ENCODE measurements at places on chromosomes 4 and X.

DNA sequence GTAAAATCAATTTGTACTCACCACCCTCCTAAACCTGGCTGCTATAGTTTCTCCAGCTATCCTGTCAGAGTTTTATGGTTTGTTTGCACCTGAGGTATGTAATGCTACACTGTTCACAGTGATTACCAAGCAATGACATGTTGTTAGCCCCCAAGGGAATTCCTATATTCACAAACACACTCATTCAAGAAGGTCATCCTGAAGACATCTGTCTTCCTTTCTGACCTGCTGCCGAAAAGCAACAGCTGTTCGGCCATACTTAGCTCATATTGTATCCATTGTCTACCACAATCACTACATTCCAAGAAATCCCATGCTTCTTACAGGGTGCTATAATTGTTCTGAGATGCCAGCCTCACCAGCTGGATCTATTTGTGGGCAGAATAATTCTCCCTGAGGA, 160.1 kb upstream of the GYPA start:
- no peak for DNase-seq

- no peak for DNase-seq
These were observed 30.5 kb downstream of the CNGA2 start for GRCh38 chrX:151765026-151765425.

GRCh38 chr4:174434455-174434854, 87.8 kb downstream of the HPGD start:
- no peak for DNase-seq

DNA sequence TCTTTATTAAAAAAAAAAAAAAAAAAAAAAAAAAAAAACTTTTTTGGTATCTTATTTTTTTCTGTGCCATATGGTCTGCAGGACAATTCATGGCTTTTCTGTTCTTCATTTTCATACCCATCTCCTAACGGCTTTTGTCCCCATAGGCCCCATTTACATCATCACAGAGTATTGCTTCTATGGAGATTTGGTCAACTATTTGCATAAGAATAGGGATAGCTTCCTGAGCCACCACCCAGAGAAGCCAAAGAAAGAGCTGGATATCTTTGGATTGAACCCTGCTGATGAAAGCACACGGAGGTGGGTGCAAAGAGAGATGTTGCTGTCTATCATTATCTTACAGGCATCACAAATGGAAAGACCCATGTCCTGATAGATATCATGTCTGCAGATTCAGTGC, 49.1 kb downstream of the PDGFRA start:
- DNase-seq, result no peak

- DNase-seq, result no peak
These were observed 550.9 kb downstream of the GLUD2 start for GRCh38 chrX:121598356-121598755.

GRCh38 chr4:110418641-110419040, 57.3 kb upstream of the ENPEP start:
- no peak for DNase-seq

GRCh38 chrX:44062840-44063239, 89.7 kb upstream of the NDP start:
- no peak for DNase-seq

DNA sequence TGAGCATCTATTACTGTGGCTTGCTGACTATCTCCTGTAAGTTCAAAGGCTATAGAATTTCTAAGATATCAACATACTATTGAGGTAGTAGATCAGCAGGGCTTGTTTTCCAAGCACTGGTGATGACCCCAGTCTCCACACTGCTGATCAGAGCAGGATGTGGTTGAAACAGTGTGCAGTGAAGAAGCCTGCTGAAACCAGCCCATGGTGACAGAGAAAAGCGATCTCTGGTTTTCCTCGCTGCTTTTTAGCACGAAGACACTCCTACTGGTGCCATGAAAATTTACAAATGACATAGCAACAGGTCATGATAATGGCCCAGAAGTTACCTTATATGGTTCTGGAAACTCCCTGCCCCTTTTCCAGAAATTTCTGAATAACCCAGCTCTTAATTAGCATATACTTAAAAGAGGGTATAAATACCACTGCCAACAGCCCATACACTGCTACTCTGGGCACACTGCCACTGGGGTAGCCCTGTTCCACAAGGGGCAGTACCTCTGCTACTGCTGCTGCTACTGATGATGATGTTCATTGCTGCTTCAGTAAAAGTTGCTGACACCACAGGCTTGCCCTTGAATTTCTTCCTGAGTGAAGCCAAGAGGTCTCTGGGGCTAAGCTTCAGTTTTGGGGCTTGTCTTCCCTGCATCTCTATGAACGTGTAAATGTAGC, 1689.5 kb upstream of the PCDH10 start:
- no peak for DNase-seq

DNA sequence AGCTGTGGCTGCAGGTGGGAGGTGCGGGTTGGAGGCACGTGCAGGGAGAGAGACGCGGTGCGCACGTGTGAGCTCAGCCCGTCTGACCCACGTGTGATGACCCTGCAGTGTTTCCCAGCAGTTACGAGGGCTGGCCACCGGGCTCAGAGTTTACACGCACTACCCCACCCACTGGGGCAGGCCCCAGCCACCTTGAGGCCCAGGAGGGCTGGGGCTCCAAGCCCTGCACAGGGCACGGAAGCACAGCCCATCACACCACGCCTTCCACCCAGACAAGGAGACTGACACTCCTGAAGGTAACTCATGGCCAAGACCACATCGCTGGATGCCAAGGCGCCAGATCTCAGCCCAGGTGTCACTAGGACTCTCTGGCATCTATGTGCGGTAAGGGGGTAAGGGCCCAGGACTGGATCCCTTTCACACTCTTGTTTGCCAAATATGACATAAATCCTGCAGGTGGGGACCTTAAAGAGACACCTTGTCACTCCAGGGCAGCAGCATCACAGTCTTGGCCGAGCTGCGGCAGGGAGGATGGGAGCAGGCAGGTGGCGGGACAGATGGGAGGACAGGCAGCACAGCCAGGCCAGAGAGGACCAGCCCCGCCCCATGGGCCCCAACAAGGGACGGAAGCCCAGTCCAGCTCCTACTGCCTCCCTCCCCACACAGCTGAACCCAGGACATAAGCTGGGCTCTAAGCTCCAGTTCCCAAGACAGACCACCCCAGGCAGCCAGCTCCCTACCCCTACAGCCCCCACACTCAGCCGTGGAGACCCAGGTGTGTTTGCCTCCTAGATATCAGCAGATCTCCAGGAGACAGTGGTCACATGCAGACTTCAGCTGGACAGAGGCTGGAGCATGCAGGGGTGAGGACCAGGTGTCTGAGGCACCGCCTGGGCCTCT, 56.8 kb downstream of the ZFYVE28 start:
- DNase-seq, result no peak

DNA sequence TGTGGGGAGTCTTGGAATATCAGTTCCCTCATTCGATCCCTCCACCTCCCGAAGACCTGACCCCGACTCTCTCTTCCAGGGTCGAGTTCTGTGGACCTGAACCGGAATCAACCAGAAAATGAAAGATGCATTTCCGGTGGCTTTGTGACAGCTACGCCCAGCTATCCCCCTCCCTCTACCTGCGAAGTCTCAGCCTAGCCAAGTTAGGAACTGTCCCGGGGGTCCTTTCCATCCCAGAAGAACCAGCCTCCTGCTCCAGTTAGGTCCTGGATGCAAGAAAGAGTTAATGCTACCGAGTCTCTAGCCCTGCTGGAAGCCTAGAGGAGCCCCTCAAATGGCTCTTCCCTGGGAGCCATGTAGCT, 13.4 kb upstream of the ETDC start:
- DNase-seq, result no peak

DNA sequence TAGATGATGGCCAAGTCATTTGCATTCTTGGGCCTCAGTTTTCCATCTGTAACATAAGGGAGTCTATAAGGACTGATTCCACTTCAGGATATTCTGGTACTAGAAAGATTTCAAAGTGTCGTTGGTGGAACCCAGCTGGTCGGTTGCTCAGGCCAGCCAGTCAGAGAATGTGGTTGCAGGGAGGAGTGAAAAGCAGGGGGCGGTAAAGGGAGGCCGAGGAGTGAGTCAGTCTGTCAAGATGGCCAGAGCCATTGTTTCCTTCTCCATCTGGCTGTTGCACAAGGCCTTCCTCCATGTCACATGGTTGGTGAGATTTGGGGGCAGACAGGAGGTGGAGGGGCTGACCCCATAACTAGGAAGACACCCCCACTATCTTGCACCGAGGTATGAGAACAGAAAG, 38.2 kb downstream of the STARD8 start:
- no peak for DNase-seq

GRCh38 chr4:174207367-174207766, 76.1 kb downstream of the FBXO8 start:
- no peak for DNase-seq

DNA sequence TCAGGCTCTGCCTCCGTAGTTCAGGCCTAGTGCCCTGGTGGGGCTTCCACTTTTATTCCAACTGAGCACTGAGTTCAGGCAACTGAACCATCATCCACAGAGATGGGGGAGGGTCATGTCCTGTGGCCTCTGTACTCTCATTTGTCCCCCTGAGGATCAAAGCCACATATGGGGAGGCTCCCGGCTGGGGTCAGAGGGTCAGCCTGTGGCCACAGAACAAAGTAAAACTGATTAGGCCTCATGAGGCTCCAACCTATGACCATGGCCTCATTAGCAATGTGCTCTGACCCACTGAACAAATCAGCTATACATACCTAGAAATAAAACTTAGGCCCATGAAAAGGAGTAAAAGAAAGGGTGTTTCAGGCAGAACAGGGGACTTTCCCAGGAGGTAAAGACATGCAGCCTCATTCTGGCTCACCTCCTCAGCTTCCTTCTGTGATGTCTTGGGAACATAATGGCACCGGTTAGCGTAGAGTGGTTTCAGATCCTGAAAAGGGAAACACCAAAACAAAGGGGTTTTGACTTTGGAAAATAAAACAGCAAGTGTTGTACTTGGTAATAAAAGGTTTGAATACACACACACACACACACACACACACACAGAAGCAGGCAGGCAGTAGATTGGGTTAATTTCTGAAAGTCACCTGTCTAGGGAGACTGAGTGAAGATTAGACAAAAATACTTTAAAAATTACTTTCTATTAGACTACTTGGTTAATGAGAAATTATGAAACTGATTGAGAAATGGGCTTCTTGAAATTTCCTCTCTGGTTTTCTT, 24.3 kb downstream of the TMEM255A start:
- DNase-seq, result no peak

GRCh38 chr4:52142816-52143215, 91.7 kb downstream of the SPATA18 start:
- DNase-seq, result no peak

GRCh38 chr4:88230969-88231771, 53.2 kb downstream of the PPM1K start:
- DNase-seq, result peak; percentile 49

DNA sequence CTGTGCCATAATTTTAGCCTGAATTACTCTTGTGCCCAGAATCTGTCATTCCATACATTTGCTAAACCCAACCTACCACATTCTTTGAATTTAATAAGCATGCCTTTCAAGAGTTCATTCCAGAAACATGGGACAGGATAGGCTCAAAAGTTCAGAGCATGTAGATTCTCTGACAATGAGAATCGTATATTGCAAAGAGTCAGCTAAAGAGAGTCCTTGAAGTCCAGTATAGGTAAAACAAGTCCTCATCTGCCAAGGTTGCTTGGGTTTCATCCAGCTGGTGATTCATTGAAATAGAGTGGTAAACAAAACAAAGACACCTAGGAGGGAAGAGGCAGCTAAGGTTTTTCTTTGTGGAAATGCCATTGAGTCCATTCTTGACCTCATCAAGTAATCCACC, 249.3 kb upstream of the DIPK2B start:
- no peak for DNase-seq

- DNase-seq, result no peak
These were observed 90.9 kb upstream of the BANK1 start for GRCh38 chr4:101699441-101700124.

DNA sequence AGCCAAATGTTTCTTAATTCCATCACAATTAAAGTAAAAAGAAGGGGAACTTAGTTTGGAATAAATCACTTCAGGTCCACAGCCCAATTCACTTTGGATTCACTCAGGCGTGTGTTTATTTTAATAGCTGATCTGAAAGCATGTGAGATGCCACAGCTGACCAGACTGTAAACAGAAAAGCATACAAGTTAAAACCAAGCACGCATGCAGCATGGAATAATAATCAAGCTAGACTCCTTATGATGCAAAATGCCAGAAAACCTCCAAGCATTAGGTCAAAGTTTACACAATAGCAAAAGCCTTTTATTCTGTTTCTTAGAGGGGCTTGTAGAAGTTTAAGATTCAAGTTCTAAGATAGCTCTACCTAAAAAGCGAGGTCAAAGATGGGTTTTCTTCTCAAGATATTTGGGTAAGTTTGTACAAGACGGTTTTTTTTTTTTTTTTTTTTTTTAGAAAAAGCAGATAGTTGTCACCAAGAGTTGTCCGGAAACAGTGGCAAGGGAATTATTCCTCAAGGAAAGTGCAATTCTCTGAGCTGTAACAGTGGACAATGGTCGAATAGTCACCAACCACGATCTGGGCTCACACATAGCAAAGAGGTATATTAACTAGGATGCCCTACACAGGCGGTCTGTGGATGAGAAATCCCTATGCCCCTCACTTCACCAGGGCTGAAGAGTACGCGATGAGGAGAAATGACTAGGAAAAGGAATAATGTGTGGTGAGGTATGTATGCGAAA, 763 bp upstream of the PRRG1 start:
- DNase-seq, result no peak

DNA sequence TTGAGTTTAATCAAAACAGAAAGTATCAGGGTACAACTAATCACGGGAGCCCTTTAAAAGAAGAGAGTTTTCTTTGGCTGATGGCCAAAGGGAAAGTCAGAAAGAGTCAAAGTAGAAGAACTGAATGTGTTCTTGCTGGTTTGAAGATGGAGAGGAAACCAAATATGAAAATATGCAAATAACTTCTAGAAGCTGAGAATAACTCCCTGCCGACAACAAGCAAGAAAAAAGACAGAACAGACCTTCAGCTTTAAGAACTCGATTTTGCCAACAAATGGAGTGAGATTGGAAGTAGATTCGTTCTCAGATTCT, 903.8 kb downstream of the STIM2 start:
- DNase-seq, result no peak

- DNase-seq, result no peak
These were observed 139.4 kb downstream of the PJA1 start for GRCh38 chrX:69025802-69026301.

DNA sequence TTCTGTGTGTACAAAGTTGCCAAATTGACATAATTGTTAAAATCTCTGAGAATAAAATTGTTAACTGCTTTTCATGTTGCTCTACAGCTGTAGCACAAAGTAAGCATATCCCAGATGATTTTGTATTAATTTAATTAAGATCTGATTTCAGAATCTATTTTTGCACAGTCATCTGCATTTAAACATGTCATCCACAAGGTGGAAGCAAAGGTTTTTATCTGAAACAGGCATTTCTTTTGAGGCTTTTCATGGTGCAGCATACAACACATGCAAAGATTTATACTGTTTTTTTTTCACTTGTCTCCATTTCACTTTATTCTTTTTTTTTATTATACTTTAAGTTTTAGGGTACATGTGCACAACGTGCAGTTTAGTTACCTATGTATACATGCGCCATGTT, 51.2 kb downstream of the GC start:
- no peak for DNase-seq

- DNase-seq, result no peak
These were observed 482.8 kb downstream of the STIM2 start for GRCh38 chr4:27343411-27343810.
